ENCODE measurements at places on chromosomes 4 and X.
A peak's percentile ranks its signal among the peaks of the same experiment; 100 is the strongest.

DNA sequence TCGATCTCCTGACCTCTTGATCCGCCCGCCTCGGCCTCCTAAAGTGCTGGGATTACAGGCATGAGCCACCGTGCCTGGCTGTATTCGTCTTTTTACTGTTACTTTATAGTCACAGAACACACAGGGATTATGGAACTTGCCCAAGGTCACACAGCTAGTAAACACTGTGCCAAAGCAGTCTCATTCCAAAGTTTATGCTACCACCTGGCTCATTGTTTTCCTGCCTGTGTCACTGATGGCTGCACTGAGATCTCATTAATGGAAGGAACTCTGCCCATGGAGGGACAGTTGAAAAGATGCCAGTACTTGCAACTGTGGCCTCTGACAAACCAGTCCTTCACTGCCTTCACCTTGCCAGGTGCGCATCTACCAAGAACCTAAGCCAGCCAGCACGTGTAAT, 517.7 kb downstream of the BCOR start:
- DNase-seq = peak; percentile 64

DNA sequence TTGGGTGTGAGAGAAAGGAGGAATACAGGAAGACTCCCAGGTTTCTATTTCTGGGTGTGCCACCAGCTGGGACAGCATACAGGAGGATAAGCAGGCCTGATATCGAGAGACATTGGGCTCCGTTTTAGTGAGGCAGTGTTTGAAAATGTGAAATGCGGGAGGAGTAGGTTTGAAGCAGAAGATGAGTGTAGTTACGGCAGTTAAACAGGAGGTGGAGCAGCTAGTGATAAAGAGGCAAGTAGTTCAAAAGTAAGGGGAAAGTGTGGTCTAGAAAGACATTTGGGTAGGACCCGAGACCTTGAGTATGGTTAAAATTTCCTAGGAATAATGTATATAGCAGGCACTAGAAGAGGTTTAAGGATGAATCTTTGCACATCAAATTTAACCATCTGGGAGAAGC, 42.4 kb downstream of the DCUN1D4 start:
- peak; percentile 46 for DNase-seq

DNA sequence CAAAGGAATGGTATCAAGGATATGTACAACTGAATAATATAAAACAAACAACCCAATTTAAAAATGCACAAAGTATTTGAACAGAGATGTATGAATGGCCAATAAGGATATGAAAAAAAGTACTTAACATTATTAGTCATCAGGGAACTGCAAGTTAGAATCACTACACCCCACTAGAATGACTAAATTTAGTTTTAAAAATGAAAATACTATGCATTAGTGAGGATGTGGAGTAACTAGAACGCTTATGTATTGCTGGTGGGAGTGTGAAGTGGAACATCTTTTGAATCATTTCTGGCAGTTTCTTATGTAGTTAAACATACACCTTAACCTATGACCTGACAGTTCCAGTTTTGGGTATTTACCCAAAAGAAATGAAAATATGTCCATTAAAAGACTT, 13.0 kb upstream of the SLC16A2 start:
- no peak for DNase-seq

DNA sequence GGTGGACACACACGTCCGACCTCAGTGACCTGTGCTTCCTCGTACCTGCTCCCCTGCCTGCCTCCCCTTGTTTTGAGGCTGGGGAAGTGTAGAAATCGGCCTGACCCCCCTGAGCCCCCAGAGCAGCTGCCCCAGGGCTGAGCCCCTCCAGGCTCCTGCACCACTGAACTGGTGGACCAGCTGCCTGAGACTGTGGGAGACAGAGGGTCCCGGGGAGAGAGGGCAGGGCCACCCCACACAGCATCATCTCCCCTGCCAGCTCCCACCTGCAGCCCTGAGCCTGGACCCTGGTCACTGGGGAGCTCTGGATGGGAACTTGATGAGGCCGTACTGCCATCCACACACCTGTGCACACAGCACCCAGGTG, 15.0 kb upstream of the NAT8L start:
- DNase-seq = peak; percentile 63

GRCh38 chrX:41047878-41048534, 37.2 kb upstream of the USP9X start:
- no peak for DNase-seq

All from osteoblast (primary cell).